ENCODE measurements at places on chromosomes 3 and 15. TPM values are rescaled to one million over a fixed set of nuclear protein-coding genes. Genes with fewer than 3 reads are reported as not detected.

Gene CAPN3
- total RNA-seq: 5.5 TPM

DNA sequence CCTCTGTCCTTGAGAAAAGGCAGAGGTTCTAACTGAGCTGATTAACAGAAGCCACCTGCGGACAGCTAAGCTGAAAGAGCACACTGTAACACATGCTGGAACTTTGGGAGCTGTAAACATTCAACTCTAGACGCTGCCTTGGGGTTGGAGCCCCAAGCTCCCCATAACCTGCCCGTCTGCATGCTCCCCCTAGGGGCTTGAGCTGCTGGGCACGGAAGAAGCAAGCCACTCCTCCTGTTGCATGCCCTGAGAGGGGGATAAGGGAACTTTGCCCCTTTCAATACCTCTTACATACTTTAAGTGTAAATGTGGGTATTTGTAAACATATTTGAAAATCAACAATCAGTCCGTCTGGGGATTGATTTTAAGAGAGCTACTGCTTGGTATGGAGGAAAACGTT lies 188.4 kb downstream of the ADAMTSL3 start:
- no peak overlapping the region for H3K27ac ChIP-seq
- H3K36me3 ChIP-seq: no peaks in the 10 kb centered on the region
- no peaks in the 10 kb centered on the region for H3K4me1 ChIP-seq
- peaks cover 5% of the 10 kb centered on the region for H3K27me3 ChIP-seq
- DNase-seq: no peak
- H3K4me3 ChIP-seq: no peak overlapping the region

DNA sequence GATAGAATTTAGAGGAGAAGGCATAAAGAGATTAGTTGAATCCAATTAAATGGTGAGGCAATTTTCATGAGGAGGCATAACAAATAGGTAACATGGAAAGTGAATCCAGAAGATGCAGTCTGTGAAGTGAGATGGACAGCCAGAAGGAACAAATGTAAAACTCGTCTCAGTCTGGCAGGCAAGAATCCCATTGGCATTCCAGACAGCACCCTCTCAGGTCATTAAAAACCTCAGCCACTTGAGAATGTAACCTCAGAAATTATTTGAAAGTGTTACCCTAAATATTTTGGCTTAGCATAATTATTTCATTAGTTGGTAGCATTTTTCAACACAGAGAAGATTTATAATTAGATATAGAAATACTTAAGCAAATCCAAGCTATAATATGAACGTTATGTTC lies 342.3 kb downstream of the LRRC3B start:
- no peaks in the 10 kb centered on the region for H3K4me1 ChIP-seq
- no peak overlapping the region for H3K4me3 ChIP-seq
- no peaks in the 10 kb centered on the region for H3K27me3 ChIP-seq
- H3K27ac ChIP-seq: no peak overlapping the region
- H3K36me3 ChIP-seq: no peaks in the 10 kb centered on the region

- H3K4me3 ChIP-seq: no peak overlapping the region
- no peak overlapping the region for H3K27ac ChIP-seq
- no peak for DNase-seq
Measured at GRCh38 chr3:126519506-126520455, 2.2 kb upstream of the UROC1 start.

Gene TBL1XR1
- total RNA-seq: 169 TPM

DNA sequence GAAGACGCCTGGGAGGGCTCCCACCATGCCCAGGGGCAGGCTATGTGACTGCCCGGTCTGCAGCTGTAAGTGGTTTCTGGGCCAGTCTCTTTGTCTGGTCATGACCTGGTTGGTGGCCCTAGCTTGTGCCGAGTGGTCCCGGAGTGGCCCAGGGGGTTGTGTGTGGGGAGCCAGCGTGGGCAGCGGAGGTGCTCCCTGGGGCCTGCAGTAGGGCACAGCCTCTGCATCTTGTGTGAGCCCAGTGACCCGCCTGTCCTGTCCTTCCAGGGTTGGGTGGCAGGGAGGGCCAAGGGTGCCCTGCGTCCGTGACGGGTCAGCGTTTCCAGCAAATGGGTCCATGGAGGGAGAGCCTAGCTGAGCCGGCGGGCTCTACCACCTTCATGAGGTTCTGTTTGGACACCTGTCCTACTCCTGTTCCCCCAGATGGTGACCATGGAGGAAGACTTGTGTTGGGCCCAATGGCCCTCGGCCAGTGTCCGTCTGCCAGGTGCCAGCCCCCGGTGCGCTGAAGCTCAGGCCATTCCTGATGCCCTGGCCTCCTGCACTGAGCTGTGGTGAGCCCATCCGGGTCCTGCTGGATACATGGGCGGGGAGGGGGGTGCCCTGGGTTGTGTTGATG lies 215.4 kb downstream of the SNRPN start:
- H3K4me3 ChIP-seq: no peak overlapping the region
- no peak overlapping the region for H3K27ac ChIP-seq
- no peak for DNase-seq
- no peaks in the 10 kb centered on the region for H3K27me3 ChIP-seq
- H3K36me3 ChIP-seq: peaks cover 3% of the 10 kb centered on the region

Gene ETV5
- 0.50 TPM for total RNA-seq

GRCh38 chr15:78850352-78850751 lies 22.3 kb upstream of the MORF4L1 start:
- DNase-seq: no peak
- H3K27me3 ChIP-seq: peaks cover 2% of the 10 kb centered on the region
- H3K4me1 ChIP-seq: no peaks in the 10 kb centered on the region
- no peak overlapping the region for H3K4me3 ChIP-seq

Data from activated CD4-positive, alpha-beta T cell treated with anti-CD3 and anti-CD28 coated beads, Interleukin-2, amount 10 ng/mL, durations not matched to agents 7 days and 5 days (primary cell).